Vagina (tissue), 2 donors: ENCODE measurements at places on chromosomes 4 and X.

DNA sequence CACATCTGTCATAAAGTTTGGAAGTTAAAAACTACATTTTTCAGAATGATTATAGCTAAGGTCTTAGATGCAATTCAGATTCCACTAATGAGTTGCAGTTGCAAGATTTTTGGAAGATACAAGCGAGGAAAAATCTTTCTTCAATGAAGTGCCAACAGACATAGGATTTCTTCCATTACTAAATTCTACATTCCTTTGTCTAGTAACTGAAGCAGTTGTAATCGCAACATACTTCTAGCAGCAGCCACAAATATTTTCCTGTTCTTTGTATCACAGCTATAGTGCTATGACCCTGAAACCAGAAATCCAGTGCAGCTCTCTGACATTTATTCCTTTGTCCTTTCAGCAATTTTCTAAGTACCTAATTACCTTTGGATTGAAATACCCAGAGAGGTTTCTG, 225.2 kb upstream of the SLIT2 start:
- H3K27ac ChIP-seq = no peak overlapping the region
- H3K4me1 ChIP-seq = no peaks in the 10 kb centered on the region
- H3K36me3 ChIP-seq = no peaks in the 10 kb centered on the region
- no peaks in the 10 kb centered on the region for H3K27me3 ChIP-seq
- H3K4me3 ChIP-seq = no peak overlapping the region

GRCh38 chr4:98242538-98242937, 18.6 kb upstream of the RAP1GDS1 start:
- peaks cover 3% of the 10 kb centered on the region for H3K27me3 ChIP-seq
- no peak overlapping the region for H3K4me3 ChIP-seq
- H3K4me1 ChIP-seq = no peaks in the 10 kb centered on the region
- no peak for DNase-seq
- no peak overlapping the region for H3K27ac ChIP-seq
- H3K36me3 ChIP-seq = no peaks in the 10 kb centered on the region

DNA sequence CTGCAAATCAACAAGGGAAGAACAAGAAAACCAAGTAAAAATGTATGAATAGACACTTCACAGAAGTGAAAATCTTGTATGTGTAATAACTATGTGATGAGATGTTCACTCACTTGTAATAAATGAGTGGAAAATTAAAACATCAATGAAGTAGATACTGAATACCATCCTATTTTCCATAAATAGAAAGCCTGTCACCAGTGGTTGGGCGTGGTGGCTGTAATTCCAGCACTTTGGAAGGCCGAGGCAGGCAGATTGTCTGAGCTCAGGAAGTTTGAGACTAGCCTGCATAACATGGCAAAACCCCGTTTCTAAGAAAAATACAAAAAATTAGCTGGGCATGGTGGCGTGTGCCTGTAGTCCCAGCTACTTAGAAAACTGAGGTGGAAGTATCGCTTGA, 53.5 kb upstream of the SOD3 start:
- no peaks in the 10 kb centered on the region for H3K36me3 ChIP-seq
- H3K27ac ChIP-seq = no peak overlapping the region
- H3K4me1 ChIP-seq = no peaks in the 10 kb centered on the region
- DNase-seq = no peak

DNA sequence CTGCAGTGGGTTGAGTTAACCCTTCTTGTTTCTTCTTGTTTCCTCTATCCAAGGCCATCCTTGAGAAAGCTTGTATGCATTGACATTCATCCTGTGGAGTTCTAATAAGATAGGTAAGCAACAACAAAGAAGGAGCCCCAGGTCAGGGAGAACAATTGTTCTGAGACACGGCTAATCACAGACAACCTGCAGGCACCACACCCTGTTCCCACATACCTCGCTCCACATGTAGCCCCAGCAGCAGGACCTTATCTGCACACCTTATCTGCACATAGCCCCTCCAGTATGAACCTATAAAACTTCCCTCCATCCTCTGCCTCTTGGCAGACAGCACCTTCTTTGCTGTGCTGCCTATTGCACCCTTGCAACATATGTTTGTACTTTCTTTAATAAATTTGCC, 129.1 kb downstream of the MSL3 start:
- no peaks in the 10 kb centered on the region for H3K4me1 ChIP-seq
- no peak overlapping the region for H3K4me3 ChIP-seq
- no peak for DNase-seq
- H3K27me3 ChIP-seq = no peaks in the 10 kb centered on the region

DNA sequence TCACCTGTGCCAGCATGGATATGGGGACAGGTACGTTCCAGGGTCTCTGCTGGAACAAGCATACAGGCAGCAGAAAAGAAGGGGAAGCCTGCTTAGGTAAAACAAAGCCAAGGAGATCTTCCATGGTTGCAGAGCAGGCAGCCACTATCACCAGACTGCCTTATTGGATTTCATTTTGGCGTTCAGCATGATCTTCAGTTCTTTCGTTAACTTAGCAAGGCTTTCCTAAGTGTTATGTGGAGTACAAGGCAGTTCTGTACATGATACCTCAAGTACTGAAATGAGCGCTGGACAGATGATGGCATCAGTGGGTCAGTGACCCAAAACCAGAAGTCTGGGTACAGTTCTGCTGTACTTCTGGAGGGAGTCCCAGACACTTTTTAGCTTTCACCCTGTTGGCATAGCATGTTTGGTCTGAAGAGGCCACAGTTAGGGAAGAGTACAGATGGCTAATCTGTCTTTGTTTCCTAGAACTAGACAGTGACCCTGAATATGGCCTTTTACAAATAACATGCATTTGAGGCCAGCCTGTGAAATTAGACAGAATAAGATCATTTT, 8.9 kb downstream of the SMIM20 start:
- no peak for DNase-seq
- no peaks in the 10 kb centered on the region for H3K36me3 ChIP-seq
- H3K4me1 ChIP-seq = no peaks in the 10 kb centered on the region
- no peak overlapping the region for H3K4me3 ChIP-seq

DNA sequence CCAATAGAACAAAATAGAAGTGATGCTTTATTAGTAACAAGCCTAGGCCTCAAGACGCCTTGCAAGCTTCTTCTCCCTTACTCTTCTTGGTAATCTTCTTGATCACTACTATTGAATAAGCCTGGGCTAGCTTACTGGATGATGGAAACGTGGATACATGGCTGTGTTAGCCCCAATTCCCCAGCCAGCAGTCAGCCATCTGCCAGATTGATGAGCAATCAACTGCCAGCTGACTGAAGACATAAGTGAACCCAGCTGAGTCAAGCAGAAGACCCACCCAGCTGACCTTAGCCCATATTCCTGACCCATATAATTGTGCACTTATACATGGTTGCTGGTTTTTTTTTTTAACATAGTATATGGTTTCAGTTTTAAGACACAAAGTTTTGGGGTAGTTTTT, 130.4 kb downstream of the DHX15 start:
- no peaks in the 10 kb centered on the region for H3K27me3 ChIP-seq
- no peaks in the 10 kb centered on the region for H3K36me3 ChIP-seq
- no peaks in the 10 kb centered on the region for H3K4me1 ChIP-seq
- H3K27ac ChIP-seq = no peak overlapping the region
- H3K4me3 ChIP-seq = no peak overlapping the region

GRCh38 chr4:3869174-3869572, 103.0 kb downstream of the ADRA2C start:
- no peaks in the 10 kb centered on the region for H3K27me3 ChIP-seq
- no peak overlapping the region for H3K27ac ChIP-seq
- H3K4me1 ChIP-seq = peaks cover 14% of the 10 kb centered on the region

- DNase-seq = no peak
- H3K27ac ChIP-seq = no peak overlapping the region
- no peaks in the 10 kb centered on the region for H3K4me1 ChIP-seq
- no peak overlapping the region for H3K4me3 ChIP-seq
Measured at GRCh38 chr4:1563768-1564485, 120.2 kb downstream of the FAM53A start.

- H3K4me1 ChIP-seq = peaks cover 14% of the 10 kb centered on the region
- H3K4me3 ChIP-seq = no peak overlapping the region
- no peaks in the 10 kb centered on the region for H3K27me3 ChIP-seq
Measured at GRCh38 chr4:138451276-138451663, 209.1 kb upstream of the SLC7A11 start.
